ENCODE measurements at places on chromosomes 13 and 19. TPM values are rescaled to one million over a fixed set of nuclear protein-coding genes. Genes with fewer than 3 reads are reported as not detected.

GRCh38 chr19:28509079-28509895, 703.7 kb downstream of the UQCRFS1 start:
- H3K4me1 ChIP-seq, result 0 out of 2 replicates have a peak, but pooled peaks cover 4% of the 10 kb centered on the region
- no peak overlapping the region for H3K4me3 ChIP-seq
- no peak overlapping the region for H3K27ac ChIP-seq
- H3K27me3 ChIP-seq, result no peaks in the 10 kb centered on the region
- no peaks in the 10 kb centered on the region for H3K36me3 ChIP-seq

DNA sequence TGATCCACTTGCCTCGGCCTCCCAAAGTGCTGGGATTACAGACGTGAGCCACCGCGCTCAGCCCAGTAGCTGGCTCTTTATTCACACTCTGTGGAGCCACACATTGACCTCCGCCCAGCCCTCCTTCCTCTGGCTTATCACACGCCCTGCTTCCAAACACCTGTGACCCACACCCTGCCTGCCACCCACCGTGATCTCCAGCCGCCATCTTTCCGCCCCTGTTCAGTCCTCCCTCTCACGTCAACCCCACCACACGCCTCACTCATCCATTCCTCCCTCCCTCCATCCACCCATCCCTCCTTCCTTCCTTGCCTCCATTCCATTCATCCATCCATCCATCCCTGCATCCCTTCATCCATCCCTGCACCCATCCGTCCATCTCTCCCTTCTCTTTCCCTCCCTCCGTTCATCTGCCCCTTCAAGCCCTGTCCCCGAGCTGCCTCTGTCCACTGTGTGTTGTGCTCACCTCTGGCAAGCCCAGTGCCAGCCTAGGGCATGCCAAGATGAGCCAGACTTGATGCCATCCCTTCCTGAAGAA, 17.6 kb downstream of the ZNF296 start:
- no peak overlapping the region for H3K27ac ChIP-seq
- H3K4me1 ChIP-seq, result no peaks in the 10 kb centered on the region
- H3K4me3 ChIP-seq, result no peak overlapping the region
- no peaks in the 10 kb centered on the region for H3K27me3 ChIP-seq
- DNase-seq, result no peak
- H3K36me3 ChIP-seq, result peaks cover 30% of the 10 kb centered on the region

- no peaks in the 10 kb centered on the region for H3K27me3 ChIP-seq
- no peaks in the 10 kb centered on the region for H3K36me3 ChIP-seq
- no peak for DNase-seq
- H3K27ac ChIP-seq, result peak overlapping the region; percentile 97
Measured at GRCh38 chr19:18366021-18366435, 19.9 kb upstream of the GDF15 start.

GRCh38 chr13:20566468-20566897, 474 bp upstream of the IFT88 start:
- H3K36me3 ChIP-seq, result no peaks in the 10 kb centered on the region
- H3K27ac ChIP-seq, result peak overlapping the region; percentile 46
- peak; percentile 77 for DNase-seq
- peak overlapping the region; percentile 93 for H3K4me3 ChIP-seq
- no peaks in the 10 kb centered on the region for H3K27me3 ChIP-seq

GRCh38 chr13:80010286-80010831, 330.6 kb downstream of the SPRY2 start:
- no peaks in the 10 kb centered on the region for H3K36me3 ChIP-seq
- no peaks in the 10 kb centered on the region for H3K4me1 ChIP-seq
- H3K27ac ChIP-seq, result no peak overlapping the region
- DNase-seq, result no peak
- no peaks in the 10 kb centered on the region for H3K27me3 ChIP-seq

GRCh38 chr19:38115271-38115802, 108.7 kb downstream of the DPF1 start:
- H3K27me3 ChIP-seq, result no peaks in the 10 kb centered on the region
- H3K4me1 ChIP-seq, result no peaks in the 10 kb centered on the region
- no peak overlapping the region for H3K4me3 ChIP-seq

OR7C1 gene
- total RNA-seq, result not detected

CEACAM21 gene
- not detected for total RNA-seq

ATP7B gene
- total RNA-seq, result 12.8 TPM

Data from GM23338 (cell line).